Type B pancreatic cell (in vitro differentiated cells): ENCODE measurements at places on chromosomes 2 and 18.
A peak's percentile ranks its signal among the peaks of the same experiment; 100 is the strongest.

- no peak for DNase-seq
These were observed 8.7 kb downstream of the TYMS start for GRCh38 chr18:666177-666576.

GRCh38 chr2:102550151-102550550, 69.2 kb upstream of the SLC9A2 start:
- no peak for DNase-seq

DNA sequence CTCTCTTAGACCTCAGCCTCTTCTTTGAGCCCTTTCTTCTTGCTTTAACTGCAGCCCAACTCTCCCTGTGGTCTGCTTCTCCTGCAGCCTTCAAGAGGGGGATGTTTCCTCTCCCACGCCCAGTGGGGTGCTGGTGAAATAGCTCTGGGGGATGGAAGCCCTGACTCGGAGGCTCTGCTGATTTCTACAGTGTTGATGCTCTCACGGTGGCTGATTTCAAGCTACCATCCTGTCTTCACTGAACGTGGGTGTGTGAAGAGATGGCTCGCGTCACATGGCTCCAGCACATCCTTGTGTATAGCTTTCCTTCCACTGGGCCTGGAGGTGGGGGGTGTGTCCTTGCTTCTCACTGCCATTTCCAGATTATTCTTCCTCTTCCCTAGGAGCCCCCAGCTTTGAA, 20.0 kb downstream of the MPP4 start:
- no peak for DNase-seq

GRCh38 chr18:12442946-12443345, 35.2 kb downstream of the PRELID3A start:
- no peak for DNase-seq

DNA sequence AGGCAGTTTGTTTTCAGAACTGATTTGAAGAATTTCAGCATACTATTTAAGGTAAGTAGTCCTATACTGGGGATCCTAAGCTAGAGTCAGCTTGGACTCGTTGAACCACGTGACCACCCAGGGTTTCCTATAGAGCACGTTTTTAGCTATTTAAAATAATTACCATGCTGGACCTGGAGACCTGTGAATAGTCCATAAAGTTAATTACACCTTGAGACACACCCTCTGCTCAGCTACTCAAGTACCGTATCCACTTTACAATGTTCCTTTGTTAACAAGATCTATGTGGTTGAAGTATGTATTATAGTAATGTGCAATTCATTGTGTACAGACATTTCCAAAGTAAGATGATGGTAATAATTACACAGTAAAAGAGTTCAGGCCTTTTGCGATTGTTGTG, 67.6 kb downstream of the CRIM1 start:
- no peak for DNase-seq

DNA sequence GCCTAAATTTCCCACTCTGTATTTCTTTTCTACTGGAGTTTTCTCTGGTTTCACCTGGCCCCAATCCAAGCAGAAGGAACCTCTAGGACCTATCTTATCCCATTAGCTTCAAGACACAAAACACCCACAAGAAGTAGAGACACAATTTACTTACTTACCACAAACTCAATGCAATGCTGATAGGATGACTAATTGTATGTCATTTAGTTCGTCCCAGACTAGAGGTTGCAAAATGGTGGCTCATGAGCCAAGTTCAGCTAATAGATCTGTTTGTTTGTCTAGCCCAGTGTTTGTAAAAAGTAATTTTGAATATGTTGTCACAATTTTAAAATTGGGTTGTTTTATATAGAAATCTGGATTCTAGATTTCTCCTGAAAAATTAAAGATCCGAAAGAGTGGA, 34.7 kb upstream of the ZSWIM2 start:
- no peak for DNase-seq

DNA sequence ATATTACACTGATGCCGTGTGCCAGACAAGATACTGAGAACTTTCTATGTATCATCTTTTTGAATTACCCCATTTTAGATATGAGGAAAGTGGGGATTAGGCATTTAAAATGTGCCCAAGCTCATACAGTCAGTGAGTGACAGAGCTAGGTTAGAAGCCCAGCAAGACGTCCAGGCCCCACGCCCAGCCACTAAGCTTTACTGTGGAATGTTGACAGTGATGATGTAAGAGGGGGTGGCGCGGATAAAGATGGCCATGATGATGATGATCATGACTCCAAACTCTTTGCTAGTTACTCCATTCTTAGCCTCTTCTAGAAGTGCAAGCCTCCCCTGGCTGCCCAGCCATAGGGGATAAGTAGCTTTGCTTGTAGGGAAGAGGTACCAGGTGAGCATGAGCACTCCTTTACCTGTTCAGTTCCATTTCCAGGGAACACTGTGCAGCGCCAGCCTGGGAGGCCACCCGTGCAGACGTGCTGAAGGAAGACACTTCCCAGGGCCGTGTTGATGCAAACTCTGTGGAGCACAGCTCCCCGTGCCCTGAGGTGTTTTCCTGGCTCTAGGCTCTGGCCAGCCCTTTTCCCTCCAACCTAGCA, 65.5 kb downstream of the BCL2L11 start:
- no peak for DNase-seq

DNA sequence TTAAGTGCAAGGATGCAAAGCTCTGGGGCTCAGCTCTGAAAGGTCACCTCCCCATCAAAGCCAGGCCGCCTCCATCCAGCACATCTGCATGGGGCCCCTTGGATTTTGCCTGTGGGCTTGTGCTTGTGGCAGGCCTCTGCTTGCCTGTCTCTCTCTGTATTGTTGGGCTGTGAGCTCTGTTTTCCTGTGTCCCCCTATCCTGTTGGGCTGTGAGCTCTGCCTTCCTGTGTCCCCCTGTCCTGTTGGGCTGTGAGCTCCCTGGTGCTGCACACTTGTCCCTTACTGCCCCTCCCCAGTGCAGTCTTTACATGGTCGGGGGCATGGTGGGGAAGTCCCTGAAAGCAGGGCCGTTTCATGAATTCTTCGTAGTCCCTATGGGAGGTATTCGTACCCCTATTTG, 49.2 kb upstream of the PDIA6 start:
- DNase-seq = no peak

GRCh38 chr2:127421871-127422558, 3.8 kb downstream of the PROC start:
- DNase-seq = peak; percentile 62

GRCh38 chr2:160621748-160622147, 128.1 kb upstream of the RBMS1 start:
- no peak for DNase-seq

- DNase-seq = no peak
These were observed 121.7 kb upstream of the SMAD2 start for GRCh38 chr18:48051945-48052840.

- no peak for DNase-seq
These were observed 27.0 kb upstream of the CCDC93 start for GRCh38 chr2:118040891-118041290.

DNA sequence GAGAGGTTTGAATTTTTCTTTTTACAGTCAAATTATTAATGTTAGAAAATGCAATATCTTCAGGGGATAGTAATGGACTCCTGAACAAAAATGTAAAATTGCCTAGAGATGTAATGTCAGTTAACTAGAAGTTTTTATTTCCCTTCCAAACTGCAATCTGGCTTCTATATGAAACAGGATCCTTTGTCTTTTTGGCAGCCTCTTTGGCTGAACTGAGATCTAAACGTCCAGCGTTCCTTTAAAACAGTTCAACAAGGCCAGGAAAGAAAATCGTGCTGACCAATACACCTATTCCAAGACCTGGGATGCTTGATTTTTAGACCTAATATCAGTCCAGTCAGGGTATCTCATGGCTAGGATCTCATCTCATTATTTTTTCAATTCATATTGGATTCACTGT, 245.5 kb downstream of the FIGN start:
- no peak for DNase-seq

- DNase-seq = no peak
These were observed 61.1 kb downstream of the MDH1 start for GRCh38 chr2:63649829-63650228.
